ENCODE measurements at places on chromosomes 6 and 20.

- no peak for DNase-seq
These were observed 425.3 kb downstream of the EPM2A start for GRCh38 chr6:145309842-145310535.

DNA sequence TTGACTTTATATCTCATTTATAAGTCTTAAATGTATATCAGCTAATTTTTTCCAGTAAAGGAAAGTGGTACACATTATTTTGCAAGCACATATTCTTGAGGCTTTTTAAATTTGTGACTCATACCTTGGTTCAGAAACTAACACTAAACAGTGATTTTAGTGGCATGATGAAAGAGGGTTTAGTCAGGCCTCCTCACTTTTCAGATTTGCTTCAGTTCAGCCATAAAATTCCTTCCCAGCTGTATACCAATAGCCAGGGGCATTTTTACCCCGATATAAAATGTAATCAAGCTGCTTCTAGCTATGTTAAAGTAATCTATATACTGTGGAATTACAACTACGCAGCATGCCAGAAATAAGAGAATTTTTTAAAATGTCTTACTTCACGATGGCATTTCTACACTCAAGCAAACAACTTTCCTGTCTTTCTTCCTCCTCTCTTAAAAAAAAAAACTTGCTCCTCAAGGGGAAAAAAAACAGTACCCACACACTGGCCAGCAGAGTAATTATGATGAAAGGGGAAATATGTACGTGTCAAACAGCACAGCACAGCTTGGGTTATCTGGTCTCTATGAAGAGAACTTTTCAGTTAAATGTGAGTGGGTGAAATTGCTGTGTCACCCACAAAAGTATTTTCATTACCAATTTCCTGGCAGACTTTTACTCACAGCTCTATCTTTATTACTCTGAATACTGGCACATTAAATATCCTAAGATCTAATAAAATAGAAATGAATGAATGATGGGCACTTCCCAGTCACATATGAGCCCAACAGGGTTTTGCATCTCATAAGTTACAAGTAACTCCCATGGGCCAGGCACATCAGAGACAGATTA, 244.8 kb upstream of the TENT5A start:
- DNase-seq = no peak

GRCh38 chr6:1614448-1615150, 4.9 kb downstream of the FOXC1 start:
- peak; percentile 54 for DNase-seq

DNA sequence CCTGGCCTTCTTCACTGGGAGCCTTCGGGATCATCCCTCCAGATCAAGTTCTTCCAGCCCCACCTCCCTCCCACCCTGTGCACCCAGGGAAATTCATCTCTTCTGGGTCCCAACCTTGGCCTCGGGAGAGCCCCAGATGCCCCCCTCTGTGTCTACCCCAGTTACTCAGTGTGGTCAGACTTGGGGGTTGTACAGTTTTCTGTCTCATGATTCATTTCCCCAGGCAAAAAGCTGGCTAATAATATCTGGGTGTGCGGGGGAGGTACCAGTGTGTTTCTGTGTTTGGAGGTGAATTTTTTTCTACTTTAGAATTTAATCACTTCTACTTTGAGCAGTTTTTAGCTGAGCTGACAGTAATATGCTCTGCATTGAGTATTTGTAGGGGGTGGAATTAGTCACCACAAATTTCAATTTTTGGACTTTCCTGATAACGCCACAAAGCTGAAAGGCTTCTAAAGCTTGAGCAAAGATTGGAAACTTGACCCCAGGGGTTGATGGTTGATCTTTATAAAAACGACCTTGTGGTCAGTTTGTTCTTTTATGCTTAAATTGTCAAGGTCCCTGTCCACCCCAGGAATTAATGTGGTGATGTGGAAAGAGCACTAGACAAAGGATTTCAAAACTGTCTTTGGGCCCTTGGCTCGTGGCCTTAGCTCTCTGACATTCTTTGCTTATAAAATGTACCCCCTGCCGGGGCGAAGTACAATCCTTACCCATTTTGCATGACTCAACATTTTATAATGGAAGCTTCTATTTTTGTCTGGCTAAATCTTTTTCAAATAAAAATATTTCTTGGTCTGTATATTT, 284.7 kb upstream of the TAB2 start:
- no peak for DNase-seq

- DNase-seq = no peak
These were observed 280.5 kb downstream of the QKI start for GRCh38 chr6:163694988-163695398.

- DNase-seq = peak; percentile 33
These were observed 300.2 kb downstream of the SOX4 start for GRCh38 chr6:21893793-21894192.

GRCh38 chr6:148967541-148967956, 220.7 kb downstream of the UST start:
- DNase-seq = no peak

GRCh38 chr6:38452816-38453660, 186.7 kb downstream of the BTBD9 start:
- DNase-seq = no peak

GRCh38 chr20:24084281-24084680, 95.7 kb upstream of the GGTLC1 start:
- no peak for DNase-seq

- peak; percentile 77 for DNase-seq
These were observed 169.4 kb downstream of the TAF4 start for GRCh38 chr20:61896058-61896961.

DNA sequence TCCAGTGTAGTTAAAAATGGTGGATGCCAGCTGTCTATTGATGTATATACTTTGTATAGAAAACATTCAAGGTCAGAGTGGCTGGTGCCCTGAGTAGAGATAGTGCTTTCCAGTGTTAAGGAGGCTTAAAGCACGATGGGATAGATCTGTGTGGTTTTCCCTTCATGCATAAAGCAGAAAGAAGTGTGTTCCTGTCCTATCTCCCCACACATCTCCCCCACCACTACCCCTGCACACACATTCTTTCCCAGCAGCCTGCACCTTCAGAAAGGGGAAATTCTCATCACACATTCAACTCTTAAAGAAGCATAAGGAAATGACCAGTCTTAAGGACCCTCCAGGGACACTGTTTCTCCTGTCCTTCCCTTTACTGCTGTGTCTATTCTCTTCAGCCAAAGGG, 221.7 kb upstream of the TAB2 start:
- DNase-seq = no peak

- DNase-seq = no peak
These were observed 6.2 kb downstream of the NAA20 start for GRCh38 chr20:20023395-20023794.

DNA sequence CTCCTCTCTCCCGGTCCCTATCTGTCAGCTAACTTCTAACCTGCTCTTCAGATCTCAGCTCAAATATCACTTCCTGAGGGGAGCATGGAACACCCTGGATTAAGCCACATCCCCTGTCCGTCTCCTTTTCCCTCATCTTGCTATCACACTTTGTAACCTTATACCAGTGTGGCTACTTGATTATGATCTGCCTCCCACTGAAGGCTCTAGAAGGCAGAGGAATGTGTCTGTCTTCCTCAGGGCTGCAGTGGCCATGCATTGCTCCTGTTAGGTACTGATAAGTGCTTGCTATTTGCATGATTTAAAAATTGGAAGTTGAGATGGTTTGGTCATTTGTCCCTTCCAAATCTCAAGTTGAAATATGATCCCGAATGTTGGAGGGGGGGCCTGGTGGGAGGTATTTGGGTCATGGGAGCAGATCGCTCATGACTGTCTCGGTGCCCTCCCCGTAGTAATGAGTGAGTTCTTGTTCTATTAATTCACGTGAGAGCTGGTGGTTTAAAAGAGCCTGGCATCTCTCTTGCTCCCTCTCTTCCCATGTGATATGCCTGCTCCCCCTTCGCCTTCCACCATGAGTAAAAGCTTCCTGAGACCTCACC, 71.4 kb downstream of the PLCB4 start:
- DNase-seq = no peak

DNA sequence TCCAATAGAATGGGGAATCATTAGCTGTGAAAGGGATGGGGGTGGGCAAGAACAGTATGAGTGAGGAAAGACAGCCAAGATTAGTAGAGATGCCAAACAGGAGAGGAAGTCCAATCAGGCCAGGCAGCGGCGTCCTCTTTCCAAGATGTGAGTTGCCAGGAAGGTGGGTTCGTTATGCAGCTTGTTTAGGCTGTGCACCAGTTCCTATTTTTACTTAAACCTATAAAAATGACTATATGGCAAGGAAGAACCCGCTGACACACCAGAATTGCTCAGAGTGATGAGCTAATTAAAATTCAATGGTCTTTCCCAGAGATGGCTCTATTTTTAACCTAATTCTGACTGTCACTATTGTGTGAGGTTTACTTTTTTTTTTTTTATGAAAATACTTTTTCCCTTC, 88.2 kb downstream of the SLC22A23 start:
- DNase-seq = no peak

DNA sequence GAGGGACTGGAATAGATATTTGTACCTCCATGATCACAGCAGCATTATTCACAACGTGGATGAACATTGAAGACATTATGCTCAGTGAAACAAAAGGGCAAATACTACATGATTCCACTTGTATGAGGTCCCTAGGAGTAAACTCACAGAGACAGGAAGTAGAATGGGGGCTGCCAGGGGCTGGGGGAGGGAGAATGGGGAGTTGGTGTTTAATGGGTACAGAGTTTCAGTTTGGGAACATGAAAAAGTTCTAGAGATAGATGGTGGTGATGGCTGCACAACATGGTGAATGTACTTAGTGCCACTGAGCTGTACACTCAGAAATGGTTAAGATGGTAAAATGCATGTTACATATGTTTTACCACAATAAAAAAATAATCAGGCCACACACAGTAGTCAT, 164.3 kb upstream of the RREB1 start:
- no peak for DNase-seq

GRCh38 chr20:25541676-25542075, 43.7 kb downstream of the NINL start:
- DNase-seq = no peak

- no peak for DNase-seq
These were observed 204.5 kb downstream of the PREX1 start for GRCh38 chr20:48623176-48623905.

- DNase-seq = no peak
These were observed 23.3 kb downstream of the CST5 start for GRCh38 chr20:23856226-23856625.

DNA sequence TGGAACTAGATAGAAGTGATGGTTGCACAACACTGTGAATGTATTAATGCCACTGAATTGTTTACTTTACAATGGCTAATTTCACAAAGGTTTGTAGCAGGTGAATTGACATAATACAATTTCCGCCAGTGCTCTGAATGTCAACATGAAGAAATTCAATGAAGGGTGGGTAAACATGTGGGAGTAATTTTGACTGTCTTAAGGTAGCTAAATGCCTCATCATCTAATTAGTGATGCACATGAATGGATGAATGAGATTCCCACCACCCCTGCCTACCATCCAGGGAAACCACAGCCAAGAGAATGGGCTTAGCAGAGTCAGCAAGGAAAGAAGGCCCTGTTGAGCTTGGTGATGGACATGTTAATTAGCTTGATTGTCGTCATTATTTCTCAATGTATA, 275.3 kb downstream of the ALDH8A1 start:
- DNase-seq = no peak

DNA sequence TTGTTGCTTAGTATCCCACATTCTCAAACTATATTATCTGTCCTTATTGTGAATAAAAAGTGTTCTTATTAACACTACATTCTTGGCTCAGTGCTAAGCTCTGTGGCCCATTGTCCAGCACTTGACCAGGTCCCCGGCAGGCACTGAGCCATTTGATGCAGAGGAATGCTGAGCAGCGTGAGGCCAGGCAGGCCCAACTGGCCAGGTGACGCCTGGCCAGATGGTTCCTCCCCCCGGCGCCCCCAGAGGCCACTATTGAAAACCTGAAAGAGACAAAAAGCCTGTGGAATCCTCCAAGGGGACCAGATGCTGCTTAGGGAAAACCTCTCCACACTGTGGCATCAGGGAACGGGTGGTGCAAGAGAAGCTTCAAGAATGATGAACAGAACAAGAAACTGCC, 597.5 kb upstream of the JAG1 start:
- DNase-seq = peak; percentile 68

DNA sequence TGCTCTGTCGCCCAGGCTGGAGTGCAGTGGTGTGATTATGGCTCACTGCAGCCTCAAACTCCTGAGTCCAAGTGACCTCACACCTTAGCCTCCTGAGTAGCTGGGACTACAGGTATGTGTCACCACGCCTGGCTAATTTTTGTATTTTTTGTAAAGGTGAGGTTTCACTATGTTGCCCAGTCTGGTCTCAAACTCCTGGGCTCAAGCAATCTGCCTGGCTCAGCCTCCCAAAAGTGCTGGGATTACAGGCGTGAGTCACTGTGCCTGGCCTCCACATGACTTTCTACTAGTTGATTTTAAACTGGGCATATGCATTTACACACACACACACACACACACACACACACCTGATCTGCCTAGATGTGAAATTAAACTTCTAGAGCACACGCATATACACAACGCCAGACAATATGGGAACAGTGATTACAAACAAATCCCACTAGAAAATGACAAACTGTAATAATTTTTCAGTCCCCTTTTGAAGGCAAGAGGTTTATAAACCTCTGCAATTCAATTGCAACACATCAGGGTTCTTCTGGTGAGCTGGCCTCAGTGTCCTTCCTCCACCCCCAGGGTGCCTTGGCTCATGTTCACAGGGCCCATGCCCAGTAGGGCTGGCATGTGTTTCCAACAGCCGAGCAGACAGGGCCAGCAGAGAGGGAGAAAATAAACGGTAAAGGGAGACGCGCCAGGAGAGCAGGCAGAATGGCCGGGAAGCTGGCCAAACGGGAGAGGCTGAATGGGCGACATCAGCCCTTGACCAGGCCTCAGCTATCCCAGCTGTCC, 31.2 kb downstream of the PARD6B start:
- DNase-seq = no peak

DNA sequence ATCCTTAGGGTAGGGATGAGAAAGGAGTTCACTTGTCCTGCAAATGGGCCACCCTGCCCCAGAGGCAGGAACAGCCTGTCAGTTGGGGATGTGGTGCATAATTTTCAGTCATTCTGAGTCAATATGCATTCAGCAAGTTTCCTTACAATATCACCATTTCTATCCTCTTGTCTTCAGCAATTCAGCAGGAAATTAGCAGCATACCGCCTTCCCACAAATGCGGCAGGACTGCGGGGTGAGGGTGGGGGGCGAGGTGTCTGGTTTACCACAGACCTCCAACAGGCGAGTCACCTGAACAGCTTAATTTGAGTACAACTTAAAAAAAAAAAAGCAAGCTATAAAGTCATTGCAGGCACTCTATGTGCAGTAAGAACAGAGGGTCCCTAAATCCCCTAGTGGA, 126.8 kb downstream of the MAP3K7 start:
- no peak for DNase-seq

- no peak for DNase-seq
These were observed 296.9 kb downstream of the HIVEP2 start for GRCh38 chr6:142648036-142648451.

Measured in glutamatergic neuron (in vitro differentiated cells).